HepG2 (cell line): ENCODE measurements at places on chromosomes 1 and 21. TPM values are rescaled to one million over a fixed set of nuclear protein-coding genes. Genes with fewer than 3 reads are reported as not detected.

KCNN3 gene
- not detected in 2 replicates for total RNA-seq

OPTC gene
- total RNA-seq, result not detected in 2 replicates

INTS11 gene
- total RNA-seq, result 46.4 and 52.8 TPM in 2 replicates

IGSF3 gene
- 0.03 and 0.11 TPM in 2 replicates for total RNA-seq

NBPF4 gene
- not detected in 2 replicates for total RNA-seq

ZNF593OS gene
- not detected in 2 replicates for total RNA-seq

ZBTB37 gene
- total RNA-seq, result 7.7 and 10.7 TPM in 2 replicates

LRRC8C gene
- 0.22 TPM in 2 replicates for total RNA-seq

SGIP1 gene
- not detected in 2 replicates for total RNA-seq

PDZK1IP1 gene
- total RNA-seq, result 0.24 TPM in 1 of 2 replicates, not detected in the other

VSIG8 gene
- not detected in 2 replicates for total RNA-seq

HLCS gene
- total RNA-seq, result 11.7 and 12.3 TPM in 2 replicates

HFM1 gene
- 0.29 and 1.4 TPM in 2 replicates for total RNA-seq

GBP1 gene
- 2.3 and 2.6 TPM in 2 replicates for total RNA-seq

IFI44L gene
- total RNA-seq, result 0.04 TPM in 1 of 2 replicates, not detected in the other

KCNE1 gene
- 0.35 TPM in 1 of 2 replicates, not detected in the other for total RNA-seq

NTMT2 gene
- total RNA-seq, result not detected in 2 replicates
